Stimulated activated CD8-positive, alpha-beta memory T cell treated with anti-CD3 and anti-CD28 coated beads, Interleukin-2, amount 100 ng/mL, for 1 hour (primary cell): ENCODE measurements at places on chromosomes 7 and 10.

- DNase-seq = no peak
These were observed 136.3 kb downstream of the DOCK1 start for GRCh38 chr10:127041552-127041951.

DNA sequence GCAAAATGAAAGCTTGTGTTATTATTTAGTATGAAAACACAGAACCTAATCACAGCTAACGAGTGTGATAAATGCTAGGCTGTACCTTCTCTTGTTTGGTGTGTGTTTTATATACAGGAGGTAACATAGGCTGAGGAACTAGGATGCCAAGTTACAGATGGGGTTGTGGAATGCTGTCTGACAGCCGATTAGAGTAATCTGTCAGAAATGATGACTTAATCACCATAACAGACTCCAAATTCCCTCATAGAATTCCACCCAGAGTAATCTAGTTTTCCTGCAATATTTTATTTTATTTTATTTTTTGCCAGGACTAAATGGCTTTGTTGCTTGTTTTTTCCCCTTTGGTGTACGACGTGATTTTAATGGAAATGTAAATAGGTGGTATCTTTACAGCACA, 221.2 kb downstream of the CELF2 start:
- no peak for DNase-seq

GRCh38 chr10:78349165-78349516, 315.5 kb downstream of the RPS24 start:
- no peak for DNase-seq

DNA sequence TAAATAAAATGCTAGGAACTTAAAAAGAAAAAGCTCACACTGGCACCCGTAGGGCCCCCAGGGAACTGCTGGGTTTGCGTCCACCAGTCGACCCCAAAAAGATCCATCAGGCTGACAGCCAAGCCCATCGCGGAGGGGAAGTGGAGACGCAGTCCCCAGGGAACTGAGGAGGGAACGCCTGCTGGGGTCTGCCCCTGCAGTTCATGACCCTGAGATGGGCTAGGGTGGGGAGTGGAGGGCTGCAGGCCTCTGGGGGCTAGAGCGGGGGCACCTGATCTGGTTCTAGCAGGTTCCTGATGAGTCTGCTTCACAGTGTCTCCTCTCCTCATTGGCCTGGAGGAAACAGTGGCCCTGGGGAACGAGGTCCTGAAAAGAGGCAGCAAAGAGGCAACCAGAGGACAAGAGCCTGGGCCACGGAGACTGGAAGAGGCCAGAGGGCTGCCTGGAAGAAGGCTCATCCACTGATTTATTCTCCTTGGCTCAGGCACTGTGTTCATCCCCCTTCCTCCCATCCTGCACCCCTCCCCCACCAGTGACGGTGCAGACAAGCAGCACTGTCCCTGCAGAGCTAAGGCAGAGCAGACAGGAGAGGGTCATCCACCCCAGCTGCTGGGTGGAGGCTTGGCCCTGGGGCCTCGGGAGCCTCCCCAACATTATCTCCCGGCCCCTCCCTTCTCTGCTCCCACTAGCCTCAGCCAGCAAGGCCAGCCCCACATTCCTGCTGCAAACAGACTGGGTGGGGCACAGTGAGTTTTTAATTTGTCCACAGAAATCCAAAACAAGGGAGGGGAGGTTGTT, 24.7 kb upstream of the HSPA12A start:
- no peak for DNase-seq

DNA sequence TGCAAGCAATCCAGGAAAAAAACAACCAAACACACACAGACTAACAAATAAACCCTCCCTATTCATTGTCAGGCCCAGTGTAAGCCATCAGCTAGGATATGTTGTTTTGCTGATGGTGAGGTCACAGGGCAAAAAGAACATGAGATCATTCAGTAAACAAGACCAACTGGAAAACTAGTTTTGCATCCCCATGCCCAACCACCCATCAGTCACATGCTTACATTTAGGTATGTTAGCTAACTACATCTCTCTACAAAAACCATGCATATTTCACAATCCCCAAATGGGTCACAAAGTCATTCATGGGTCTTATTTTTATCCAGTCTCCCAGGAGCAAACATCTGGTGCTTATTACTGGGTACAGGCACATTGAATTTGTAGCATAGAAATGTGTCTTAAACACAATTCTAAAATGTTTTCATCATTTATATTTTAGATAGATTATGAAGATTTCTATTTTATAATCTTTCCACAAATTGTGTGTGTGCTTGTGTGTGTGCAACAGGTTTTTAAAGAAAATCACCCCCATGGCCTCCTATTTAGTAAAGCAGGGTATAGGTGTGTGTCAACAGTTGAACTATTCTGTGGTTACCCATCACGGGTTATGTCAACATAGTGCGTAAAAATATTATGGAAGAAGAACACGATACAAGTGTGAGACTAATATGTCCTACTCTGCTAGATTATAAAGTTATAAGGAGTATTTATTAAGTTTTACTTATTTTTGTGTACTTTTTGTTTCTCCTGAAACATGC, 103.8 kb upstream of the AKR1E2 start:
- no peak for DNase-seq

DNA sequence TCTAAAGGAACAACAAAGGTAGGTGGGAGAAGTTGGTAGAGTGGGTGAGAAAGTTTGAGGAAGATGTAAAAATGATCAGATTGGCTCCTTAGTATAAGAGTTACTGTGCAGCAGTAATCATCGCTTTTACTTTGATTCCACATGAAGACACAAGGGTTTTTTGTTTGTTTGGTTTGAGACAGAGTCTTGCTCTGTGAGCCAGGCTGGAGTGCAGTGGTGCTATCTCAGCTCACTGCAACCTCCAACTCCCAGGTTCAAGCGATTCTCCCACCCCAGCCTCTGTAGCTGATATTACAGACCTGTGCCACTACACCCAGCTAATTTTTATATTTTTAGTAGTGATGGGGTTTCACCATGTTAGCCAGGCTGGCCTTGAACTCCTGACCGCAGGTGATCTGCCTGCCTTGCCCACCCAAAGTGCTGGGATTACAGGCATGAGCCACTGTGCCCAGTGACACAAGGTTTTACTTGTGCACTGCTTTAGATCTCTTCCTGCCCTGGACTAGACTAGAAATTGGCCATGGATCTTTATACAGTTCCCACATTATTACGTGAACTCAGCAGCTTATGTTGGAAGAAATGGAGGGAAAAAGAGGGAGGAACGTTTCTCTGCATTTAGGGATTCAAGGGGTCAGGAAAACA, 10.7 kb downstream of the LUC7L2 start:
- no peak for DNase-seq

- DNase-seq = no peak
These were observed 47.0 kb downstream of the DENND2A start for GRCh38 chr7:140593672-140593982.

DNA sequence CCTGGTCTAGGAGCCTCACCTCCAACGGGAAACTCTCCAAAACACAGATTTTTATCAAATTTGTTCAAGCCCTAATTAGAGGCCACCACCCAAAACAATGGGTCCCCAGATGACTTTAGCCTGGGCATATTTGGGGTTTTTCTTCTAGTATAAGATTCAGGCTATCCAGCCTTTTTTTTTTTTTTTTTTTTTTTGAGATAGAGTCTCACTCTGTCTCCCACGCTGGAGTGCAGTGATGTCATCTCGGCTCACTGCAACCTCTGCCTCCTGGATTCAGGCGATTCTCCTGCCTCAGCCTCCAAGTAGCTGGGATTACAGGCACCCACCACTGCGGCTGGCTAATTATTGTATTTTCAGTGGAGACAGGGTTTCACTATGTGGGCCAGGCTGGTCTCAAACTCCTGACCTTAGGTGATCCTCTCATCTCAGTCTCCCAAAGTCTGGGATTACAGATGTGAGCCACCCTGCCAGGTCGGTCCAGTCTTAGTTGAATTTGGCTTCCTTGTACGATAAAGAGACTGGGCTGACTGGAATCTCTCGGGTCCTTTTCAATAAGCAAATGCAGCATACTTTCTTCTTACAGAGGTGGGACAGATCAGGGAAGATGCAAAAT, 91.4 kb upstream of the KLF6 start:
- DNase-seq = no peak

DNA sequence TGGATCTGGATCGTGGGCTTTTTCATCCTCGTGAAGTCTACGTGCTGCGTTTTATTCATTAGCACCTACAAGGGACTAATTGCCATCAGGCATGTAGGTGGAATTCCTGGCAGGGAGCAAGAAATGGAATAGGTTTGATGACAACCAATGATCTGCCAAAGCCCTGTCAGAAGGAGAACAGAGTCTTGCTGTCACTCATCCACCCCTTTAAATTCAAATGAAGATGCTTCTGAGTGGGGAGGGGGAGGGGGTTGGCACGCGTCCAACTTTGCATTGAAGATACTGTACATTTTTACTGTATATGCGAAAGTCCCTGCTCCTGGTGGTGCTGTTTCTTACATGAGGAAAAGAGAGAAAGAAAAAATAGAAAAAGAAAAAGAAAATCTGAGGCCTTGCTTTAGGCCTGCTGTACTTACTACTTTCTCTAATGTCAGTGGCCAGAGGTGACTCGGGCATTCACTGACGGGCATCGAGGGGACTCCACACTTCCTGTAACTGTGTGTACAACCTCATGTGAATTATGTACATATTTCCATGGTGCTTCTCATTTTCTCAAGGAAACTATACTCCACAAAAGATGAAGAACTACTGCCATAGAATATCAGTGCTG, 569.1 kb downstream of the INHBA start:
- no peak for DNase-seq

GRCh38 chr10:44008270-44008916, 359.7 kb upstream of the ZNF32 start:
- DNase-seq = no peak

DNA sequence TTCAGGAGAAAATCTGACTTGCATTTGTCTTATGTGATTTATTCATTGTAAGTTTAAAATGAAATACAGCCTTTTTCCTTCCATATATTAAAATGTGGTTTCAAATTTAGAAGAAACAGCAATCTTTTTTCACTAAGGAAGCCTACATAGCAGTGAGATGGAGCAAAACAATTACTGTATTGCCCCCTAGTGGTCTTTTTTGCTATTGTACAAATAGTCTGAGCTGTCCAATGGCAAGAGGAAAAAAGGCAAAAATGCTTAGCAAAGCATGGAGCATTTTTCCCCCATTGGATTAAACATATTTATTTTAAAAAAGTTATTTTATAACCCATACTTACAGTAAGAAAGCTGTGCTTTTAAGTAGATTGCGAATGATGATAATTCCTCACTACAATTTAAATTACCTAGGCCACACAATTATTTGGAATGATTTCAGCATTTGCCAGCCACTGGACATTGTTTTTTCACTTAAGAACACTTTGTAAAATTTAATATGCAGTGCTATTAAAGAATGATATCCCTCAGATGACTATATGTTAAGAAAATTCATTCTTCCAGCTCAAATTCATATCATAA, 119.5 kb downstream of the CPED1 start:
- DNase-seq = no peak

DNA sequence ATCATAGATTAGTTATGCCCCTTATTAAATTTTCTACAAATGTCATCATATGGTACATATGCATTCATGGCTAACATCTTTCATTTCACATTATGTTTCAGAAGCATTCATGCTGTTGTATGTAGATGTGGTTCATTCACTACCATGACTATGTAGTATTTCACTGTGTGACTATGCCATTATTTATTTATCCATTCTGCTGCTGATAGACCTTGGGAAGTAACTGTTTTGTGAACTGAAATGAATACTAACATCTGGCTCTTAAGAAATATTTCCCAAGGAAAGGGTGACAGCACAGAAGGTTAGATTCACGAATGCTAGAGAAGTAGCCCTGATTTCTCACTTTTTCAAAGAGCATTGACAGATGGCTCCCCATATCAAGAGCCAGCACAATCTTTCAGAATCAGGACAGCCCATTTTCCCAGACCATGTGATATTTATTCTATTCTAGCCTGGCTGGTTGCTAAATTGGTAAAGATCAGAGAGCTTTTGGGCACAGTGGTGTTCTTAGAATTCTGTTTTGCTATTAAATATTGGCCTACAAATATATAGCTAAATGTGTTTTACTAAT, 157.4 kb downstream of the DYNC1I1 start:
- no peak for DNase-seq

DNA sequence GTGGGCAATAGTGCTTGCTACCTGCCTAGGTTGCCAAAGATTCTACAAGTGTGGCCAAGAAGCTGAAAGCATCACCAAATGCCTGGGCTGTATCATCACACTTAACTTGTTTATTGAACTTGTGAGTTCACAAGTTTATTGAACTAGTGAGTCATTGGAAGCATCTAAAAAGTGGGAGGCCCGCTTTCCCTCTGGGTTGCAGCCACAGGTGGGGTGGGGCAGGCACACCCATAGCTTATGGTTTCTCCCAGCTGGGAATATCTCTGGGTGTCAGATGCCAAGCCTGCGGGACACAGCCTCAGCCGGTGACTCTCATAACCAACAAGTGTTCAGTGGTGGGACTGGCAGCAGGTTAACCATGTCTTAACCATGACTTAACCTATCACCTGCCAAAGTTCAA, 145.9 kb upstream of the FAM13C start:
- DNase-seq = no peak

- DNase-seq = no peak
These were observed 20.8 kb downstream of the ACSM6 start for GRCh38 chr10:95214793-95215192.

DNA sequence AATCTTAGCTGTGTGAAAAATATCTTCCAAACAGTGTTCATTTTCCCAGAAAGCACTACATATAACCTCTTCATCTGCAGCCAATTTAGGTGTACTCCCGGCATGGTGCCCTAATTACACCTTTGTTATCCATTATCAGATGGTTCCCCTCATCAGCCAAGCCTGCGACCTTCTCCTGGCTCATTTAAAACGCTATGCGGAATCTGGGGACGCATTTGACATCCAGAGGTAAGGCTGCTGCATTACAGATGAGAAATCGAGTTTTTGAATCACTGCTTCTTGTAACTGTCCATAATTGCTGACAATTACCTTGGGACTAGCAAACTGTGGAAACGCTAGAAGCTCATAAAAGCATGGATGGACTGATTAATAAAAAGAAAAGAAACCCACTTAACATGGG, 109.5 kb downstream of the PARP12 start:
- DNase-seq = no peak

DNA sequence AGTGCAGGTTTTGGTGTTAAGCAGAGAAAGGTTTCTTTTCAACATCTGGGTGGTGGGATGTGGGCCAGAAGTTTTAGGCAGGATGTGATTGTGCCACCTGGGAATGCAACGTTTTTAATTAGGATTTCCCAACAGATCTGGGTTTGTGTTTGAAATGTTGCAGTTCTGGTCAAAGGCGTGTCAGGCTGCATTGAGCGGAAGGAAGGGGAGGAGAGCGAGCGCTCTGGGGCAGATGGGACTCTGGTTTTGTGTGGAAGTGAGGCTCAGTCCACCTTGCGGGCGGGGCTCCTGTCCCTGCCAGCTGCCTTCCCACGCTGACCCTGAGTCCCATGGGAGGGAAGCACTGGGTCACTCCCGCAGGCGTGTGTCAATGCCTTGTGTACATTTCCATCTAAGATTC, 767.7 kb downstream of the KCNMA1 start:
- no peak for DNase-seq

- no peak for DNase-seq
These were observed 107.3 kb downstream of the LRRN3 start for GRCh38 chr7:111198255-111198654.

GRCh38 chr10:88857831-88858230, 6.2 kb upstream of the ANKRD22 start:
- DNase-seq = no peak

DNA sequence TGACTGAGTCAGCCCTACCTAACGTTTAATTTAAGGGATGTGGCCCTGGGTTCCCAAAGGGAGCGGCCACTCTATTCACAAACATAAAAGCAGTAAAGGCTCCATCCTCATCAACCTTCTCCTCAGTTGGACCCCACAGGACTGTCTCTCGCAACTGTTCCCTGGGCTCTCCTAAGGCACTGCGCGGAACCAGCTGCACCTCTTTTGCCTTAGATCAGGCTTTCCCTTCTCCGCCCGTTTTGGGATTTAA, 689 bp upstream of the GTPBP4 start:
- DNase-seq = no peak
